HFFc6 (cell line): ENCODE measurements at places on chromosomes 5 and 9. TPM values are rescaled to one million over a fixed set of nuclear protein-coding genes. Genes with fewer than 3 reads are reported as not detected.

GRCh38 chr5:92734211-92734940 is 846.6 kb downstream of the NR2F1-AS1 start:
- H3K4me1 ChIP-seq = no peaks in the 10 kb centered on the region
- no peaks in the 10 kb centered on the region for H3K27me3 ChIP-seq
- no peak overlapping the region for H3K4me3 ChIP-seq
- H3K36me3 ChIP-seq = 0 out of 2 replicates have a peak, but pooled peaks cover 8% of the 10 kb centered on the region

Gene PKD2L2
- not detected in 3 replicates for total RNA-seq

GRCh38 chr5:120162321-120162720 is 301.8 kb upstream of the PRR16 start:
- peaks cover 36% of the 10 kb centered on the region for H3K4me1 ChIP-seq
- H3K27me3 ChIP-seq = no peaks in the 10 kb centered on the region
- no peaks in the 10 kb centered on the region for H3K36me3 ChIP-seq
- no peak overlapping the region for H3K27ac ChIP-seq

DNA sequence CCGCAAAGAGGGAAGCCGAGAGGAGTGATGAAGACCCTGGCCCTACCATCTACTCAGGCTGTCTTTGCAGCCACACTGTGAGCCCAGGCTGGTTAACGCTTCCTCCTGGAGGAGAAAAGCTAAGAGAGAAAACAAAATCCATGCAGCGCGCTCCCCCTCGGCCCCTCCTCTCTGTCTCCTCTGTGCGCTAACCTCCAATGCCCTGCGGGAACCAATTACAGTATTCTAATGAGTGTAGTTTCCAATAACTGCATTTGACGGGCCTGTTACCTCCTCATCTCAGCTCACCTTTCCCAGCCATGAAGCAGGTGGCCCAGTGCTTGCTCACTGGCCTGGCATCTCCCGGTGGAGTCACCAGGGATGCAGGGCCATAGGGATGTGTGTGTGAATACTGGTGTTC is 565.5 kb downstream of the EBF1 start:
- no peaks in the 10 kb centered on the region; the same call in none of the 2 replicates for H3K27me3 ChIP-seq
- DNase-seq = no peak
- H3K4me1 ChIP-seq = no peaks in the 10 kb centered on the region
- H3K4me3 ChIP-seq = no peak overlapping the region
- H3K27ac ChIP-seq = no peak overlapping the region
- H3K36me3 ChIP-seq = no peaks in the 10 kb centered on the region; the same call in none of the 2 replicates

- H3K27me3 ChIP-seq = peaks cover 6% of the 10 kb centered on the region
- no peaks in the 10 kb centered on the region for H3K4me1 ChIP-seq
- no peak for DNase-seq
- H3K36me3 ChIP-seq = no peaks in the 10 kb centered on the region
Measured at GRCh38 chr5:5071554-5071953, 68.6 kb upstream of the ADAMTS16 start.

Gene GPBP1
- 31.8 to 36.1 TPM (median 35.3 TPM) in 3 replicates for total RNA-seq

- DNase-seq = no peak
- H3K36me3 ChIP-seq = no peaks in the 10 kb centered on the region
- no peak overlapping the region for H3K27ac ChIP-seq
- H3K4me3 ChIP-seq = no peak overlapping the region
- H3K4me1 ChIP-seq = no peaks in the 10 kb centered on the region
Measured at GRCh38 chr9:22922222-22922621, 475.6 kb downstream of the DMRTA1 start.

DNA sequence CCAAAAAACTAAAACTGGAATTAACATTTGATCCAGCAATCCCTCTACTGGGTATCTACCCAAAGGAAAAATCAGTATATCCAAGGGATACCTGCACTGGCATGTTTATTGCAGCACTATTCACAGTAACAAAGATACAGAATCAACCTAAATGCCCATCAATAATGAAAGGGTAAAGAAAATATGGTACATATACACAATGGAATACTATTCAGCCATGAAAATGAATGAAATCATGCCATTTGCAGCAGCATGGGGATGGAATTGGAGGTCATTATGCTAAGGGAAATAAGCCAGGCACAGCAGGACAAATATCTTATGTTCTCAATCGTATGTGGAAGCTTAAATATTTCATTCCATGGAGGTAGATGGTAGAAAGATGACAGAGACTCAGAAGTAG is 9.7 kb downstream of the VLDLR start:
- DNase-seq = no peak
- peaks cover 14% of the 10 kb centered on the region; the same call in 1 of the 2 replicates for H3K4me1 ChIP-seq
- H3K36me3 ChIP-seq = no peaks in the 10 kb centered on the region
- peaks cover 2% of the 10 kb centered on the region for H3K27me3 ChIP-seq
- H3K4me3 ChIP-seq = no peak overlapping the region

Gene WDR31
- total RNA-seq = 0.89 to 1.4 TPM (median 1.3 TPM) in 3 replicates

Gene DDX4
- total RNA-seq = not detected in 3 replicates

- H3K4me1 ChIP-seq = peaks cover 3% of the 10 kb centered on the region
- H3K4me3 ChIP-seq = no peak overlapping the region
- H3K36me3 ChIP-seq = no peaks in the 10 kb centered on the region
- no peak overlapping the region for H3K27ac ChIP-seq
Measured at GRCh38 chr9:83714329-83714728, 6.6 kb upstream of the UBQLN1 start.

Gene ARHGEF37
- 0.24 to 1.1 TPM (median 0.31 TPM) in 3 replicates for total RNA-seq
